ENCODE measurements at places on chromosomes 11 and 22.
A peak's percentile ranks its signal among the peaks of the same experiment; 100 is the strongest.

DNA sequence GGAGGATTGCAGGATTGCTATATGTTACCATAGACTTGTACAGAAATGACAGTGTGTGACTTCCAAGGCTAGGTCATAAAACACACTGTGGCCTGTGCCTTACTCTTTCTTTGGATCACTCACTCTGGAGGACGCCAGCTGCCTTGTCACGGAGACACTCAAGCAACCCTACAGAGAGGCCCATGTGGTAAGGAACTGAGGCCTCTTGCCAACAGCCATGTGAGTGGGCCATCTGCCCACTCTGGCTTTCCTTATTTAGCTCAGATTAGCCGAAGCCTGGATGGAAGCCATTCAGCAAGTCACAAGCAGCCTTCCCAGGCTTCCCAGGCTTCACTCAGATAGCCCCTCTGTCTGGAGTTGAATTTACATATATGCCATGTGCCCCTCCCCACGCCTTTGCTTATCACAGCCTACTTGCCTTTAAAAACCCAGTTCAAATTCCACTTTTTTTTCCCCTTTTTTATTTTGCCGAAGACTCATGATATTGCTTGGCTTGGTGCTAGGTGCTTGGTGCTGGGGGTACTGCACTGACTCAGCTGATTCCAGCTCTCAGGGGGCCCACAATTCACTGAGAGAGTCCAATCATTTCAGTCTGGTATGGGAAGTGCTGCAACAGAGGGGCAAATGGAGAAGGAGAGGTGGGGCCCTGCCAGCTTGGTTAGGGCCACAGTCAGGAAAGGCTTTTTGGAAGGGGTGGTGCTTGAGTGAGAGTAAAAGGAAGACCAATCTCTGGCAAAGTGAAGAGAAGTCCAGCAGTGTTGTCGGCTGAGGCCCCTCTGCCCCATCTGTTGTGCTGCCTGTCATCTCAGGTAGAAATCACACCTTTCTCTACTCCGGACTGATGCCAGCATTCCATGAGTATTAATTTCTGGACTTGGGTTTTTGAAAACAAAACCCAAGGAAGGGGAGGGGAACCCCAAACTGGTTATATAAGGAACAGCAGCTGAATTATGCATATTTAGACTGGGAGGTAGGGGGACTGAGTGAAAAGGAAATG is 14.5 kb upstream of the P4HA3 start:
- DNase-seq = no peak

GRCh38 chr11:118635237-118635591 is 27.8 kb downstream of the PHLDB1 start:
- DNase-seq = no peak

GRCh38 chr22:30398685-30399680 is 2.2 kb downstream of the SEC14L2 start:
- no peak for DNase-seq

DNA sequence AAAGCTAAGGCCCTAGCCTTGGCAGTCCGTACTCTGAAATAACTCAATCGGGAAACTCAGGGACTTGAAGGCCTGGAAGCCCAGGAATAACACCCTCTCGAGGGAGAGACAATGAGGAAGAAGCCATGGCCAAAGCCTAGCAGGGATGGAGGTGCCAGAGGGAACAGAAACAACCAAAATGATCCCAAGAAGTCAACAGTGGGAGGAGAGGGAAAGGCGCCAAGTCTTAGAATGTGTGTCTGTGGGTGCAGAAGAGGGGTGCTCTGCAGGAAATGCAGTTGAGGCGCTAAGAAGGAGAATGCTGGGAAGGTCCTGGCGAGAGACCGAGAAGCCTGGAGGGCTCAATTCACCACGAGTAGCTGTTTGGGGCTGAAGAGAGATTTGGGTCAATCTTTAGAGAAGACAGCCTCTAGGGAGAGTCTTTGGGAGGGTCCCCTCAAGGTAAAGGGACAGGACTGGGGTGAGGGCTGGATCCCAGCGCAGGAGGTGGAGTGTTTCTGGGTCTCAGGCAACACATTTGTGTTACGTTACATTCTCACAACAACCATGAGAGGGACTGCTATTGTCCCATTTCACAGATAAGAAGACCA is 760 bp upstream of the MAPK8IP1 start:
- no peak for DNase-seq

DNA sequence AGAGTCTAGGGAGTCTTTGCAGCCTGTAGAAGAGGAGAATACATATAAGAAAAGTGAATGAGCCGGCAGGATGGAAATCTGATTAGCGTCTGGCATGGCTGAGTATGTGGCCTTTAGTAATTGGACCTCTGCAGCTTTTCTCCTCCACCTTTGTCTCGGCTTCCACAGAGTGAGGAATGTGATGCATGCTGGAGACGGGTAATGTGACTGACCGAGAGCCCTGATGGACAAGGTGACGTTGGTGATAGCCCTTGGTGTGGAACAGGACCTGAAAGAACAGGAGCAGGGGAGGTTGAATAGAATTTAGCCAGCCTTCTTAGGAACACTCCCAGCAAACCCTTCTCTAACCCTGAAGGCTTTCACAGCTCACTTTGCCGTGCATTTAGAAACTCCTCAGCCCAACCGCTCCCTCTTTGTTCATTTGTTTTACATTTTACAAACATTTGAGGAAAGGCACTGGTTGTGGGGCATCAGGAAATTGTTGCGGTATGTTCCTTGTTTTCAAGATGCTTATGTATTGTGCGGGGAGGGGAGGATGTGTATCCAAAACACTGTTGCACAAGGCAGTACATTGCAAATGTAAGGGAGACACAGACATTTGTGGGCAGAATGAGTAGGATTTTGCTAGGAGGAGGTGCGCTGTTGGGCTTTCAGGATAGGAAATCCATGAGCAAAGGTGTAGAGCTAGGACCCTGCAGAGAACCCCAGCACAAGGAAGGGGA is 6.9 kb downstream of the GTPBP1 start:
- no peak for DNase-seq

DNA sequence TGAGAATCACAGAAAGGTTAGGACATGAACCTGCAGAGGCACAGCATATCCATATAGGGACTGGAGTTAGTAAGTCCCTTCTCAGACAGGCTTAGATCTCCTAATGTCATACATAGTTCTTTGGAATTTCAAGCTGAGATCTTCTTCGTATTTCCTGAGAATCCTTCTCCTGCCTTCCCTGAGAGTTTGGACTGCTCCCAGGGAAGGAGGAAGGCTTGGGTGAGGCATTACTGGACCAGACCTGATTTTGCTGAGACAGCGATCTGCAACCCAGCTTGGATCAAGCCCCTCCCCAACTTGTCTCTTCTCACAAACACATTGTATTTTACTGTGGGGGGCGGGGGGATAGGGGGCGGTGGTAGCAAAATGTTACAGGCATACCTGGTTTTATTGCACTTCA is 108.5 kb downstream of the TSPAN18 start:
- DNase-seq = no peak

- no peak for DNase-seq
Measured at GRCh38 chr22:22151308-22151707, 93.3 kb upstream of the VPREB1 start.

GRCh38 chr22:25420925-25421904 is 143.3 kb upstream of the GRK3 start:
- no peak for DNase-seq

- no peak for DNase-seq
Measured at GRCh38 chr11:297586-298405, 1.5 kb downstream of the IFITM5 start.

- no peak for DNase-seq
Measured at GRCh38 chr11:74282914-74283371, 28.5 kb downstream of the P4HA3 start.

- DNase-seq = peak; percentile 92
Measured at GRCh38 chr11:65891219-65892136, 1.0 kb downstream of the CCDC85B start.

- no peak for DNase-seq
Measured at GRCh38 chr22:41358927-41359326, 22.8 kb upstream of the TEF start.

GRCh38 chr11:79255965-79256364 is 184.9 kb downstream of the TENM4 start:
- no peak for DNase-seq

GRCh38 chr22:20568502-20569058 is 61.2 kb downstream of the MED15 start:
- DNase-seq = no peak

DNA sequence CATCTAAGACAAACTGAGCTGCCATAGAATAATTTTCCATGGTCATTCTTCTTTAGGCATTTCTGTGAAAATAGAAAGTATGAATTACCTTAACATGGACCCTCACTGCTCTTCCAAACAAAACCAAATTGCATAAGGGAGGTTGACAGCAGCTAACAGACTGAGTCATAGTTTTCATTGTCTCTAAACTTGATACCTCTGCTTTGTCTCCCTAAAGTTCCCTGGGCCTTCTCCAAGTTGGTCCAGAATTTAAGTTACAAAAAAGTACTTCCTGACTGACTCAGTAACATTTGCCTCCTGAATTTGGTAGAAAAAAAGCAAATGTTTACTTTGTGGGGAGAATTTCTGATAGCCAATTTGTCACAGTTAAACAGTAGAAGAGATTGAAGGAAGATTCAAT is 3.0 kb downstream of the OR8D1 start:
- DNase-seq = no peak

- DNase-seq = peak; percentile 68
Measured at GRCh38 chr22:27879923-27880322, 39.1 kb downstream of the PITPNB start.

DNA sequence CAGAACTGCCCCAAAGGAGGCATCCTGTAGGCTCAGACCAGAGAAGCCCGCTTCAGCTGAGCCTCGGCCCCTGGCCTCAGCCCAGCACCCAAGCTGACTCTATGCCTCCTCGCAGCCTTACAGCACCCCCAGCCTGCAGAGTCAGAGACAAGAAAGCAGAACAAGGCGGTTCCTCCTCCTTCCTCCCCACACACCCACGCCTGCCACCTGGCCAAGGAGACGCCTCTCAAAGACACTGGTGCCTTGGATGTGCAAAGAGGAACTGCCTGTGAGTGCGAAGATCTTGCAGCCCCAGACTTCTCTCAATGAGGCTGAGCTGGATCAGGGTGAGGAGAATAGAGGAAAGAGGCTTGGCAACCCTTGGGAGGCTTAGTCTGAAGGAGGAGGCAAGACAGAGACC is 60.2 kb downstream of the PDE2A start:
- DNase-seq = no peak

- no peak for DNase-seq
Measured at GRCh38 chr22:22730655-22731373, 86.4 kb downstream of the GGTLC2 start.

- DNase-seq = no peak
Measured at GRCh38 chr11:71140206-71140919, 112.0 kb downstream of the SHANK2 start.
